ENCODE measurements at places on chromosomes 11 and 22. TPM values are rescaled to one million over a fixed set of nuclear protein-coding genes. Genes with fewer than 3 reads are reported as not detected.

DNA sequence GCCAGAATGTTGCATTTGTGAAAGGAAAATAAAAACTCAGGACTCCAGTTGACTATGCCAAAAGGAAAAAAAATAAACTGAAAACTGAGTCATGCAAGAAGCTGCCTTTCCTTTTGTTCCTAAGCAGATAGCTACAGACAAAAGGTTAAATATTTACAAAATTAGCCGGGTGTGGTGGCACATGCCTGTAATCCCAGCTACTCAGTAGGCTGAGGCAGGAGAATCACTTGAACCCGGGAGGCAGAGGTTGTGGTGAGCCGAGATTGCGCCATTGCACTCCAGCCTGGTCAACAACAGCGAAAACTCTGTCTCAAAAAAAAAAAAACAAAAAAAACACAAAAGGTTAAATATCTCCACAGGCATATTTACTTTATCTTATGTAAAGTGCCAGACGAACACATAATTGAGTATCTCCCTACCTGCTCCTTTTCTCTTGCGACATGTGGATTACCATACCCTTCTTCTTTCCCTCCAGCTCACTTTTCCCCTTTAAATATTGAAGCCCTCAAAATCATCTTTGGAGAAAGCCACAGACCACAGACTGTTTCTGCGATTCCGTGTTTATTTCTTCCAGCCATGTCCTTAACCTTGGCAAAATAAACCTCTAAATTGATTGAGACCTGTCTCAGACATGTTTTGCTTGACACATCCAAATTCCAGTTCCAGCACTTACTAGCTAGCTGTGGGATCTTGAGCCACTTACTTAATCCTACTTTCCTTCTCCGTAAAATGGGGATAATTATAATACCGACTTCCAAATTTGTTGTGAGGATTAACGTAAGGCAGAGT lies 2.3 kb upstream of the SMPD1 start:
- DNase-seq = no peak

DNA sequence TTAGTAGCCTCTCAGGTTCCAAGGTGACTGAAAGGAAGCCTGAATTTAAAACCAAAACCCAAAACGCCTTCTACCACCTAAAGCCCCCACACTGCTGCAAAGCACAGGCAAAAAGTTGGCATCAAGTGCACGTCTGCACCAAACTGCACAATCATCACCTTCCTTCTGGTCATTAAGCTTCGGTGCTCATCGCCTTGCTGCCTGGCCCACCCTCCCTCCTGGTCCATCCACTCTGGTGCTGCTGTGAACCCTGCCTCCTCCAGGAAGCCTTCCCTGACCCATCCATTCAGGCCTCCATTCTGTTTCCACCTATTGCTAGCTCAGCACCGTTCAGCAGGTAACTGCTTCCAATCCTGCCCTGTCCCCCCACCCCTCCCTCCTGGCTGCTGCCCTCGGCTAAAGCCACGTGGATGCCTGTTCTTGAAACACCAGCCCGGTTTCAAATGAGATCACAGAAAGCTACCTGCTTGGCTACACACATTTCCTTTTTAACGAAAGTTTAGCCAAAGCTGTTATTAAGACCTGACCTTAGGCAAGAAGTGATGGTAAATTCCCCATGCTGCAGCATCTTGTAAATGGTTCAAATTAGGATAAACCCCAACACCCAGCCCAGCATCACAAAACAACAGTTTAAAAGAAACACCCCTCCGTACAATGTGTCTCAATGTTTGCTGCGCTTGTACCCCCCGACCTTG lies 53.8 kb upstream of the CD5 start:
- DNase-seq = no peak

- no peak for DNase-seq
Observed at GRCh38 chr11:27418356-27418755, 54.2 kb downstream of the LGR4 start.

DNA sequence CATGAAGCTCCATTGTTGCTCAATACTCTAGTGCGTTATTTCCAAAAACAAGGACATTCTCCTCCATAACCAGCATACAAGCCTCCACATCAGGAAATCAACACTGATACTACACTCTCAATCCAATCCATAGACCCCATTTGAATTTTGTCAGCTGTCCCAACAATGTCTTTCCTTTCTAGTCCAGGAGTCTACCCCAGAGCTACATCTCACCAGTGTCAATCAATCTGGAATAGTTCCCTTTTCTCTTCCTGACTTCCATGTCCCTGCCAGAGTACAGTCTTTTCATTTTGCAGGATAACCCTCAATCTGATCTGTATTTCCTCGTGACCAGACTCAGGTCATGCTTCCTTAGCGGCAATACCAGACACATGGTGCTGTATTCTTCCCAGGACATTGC lies 43.0 kb downstream of the TCF20 start:
- no peak for DNase-seq

GRCh38 chr22:22942511-22943329 lies 55.1 kb downstream of the IGLL5 start:
- peak; percentile 82 for DNase-seq

Gene C22orf31
- not detected for total RNA-seq

Data from activated CD8-positive, alpha-beta memory T cell treated with anti-CD3 and anti-CD28 coated beads, Interleukin-2, amount 10 ng/mL, durations not matched to agents 7 days and 5 days (primary cell).